ENCODE measurements at places on chromosomes 1 and 21.
A peak's percentile ranks its signal among the peaks of the same experiment; 100 is the strongest.

DNA sequence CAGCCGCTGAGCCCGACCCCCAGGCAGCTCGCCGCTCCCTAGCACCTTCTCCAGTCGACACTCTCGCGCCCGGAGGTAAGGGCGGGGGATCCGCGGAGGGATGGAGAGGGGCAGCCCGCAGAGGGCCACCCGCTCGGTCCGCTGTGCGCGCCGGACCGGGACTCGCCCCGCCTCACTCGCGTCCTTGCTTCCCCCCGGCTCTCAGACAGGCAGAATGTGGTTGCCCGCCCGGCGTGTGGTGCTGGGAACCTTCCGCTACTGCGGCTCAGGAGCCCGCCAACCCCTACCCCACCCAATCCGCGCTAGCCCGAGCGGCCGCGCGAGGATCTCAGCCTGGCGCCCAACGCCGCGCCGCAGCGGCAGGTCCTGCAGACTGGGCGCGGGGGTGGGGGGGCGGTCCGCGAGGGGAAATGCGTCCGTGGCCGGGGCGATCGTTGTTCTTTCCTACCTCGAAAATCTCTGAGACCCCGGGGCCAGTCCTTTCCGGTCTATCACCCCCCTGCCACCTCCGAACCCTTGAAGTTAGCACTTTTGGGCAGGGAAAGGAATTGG, 404 bp downstream of the LRRC8C start:
- DNase-seq, result no peak

DNA sequence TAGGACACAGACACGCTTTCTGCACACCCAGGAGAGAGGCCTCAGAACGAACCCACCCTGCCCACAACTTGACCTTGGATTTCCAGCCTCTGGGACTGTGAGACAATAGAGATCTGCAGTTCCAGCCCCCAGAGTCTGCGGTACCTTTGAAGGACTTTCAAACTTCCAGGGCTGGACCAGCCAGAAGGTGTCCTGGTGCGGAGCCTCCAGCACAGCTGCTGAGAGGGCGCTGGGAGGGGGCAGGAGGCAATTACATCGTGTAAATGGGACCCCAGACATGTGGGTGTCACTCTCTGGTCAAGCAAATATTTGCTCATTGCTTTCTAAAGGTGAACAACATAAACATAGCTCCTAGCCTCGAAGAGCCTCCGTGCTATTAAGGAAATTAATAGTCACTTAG, 58.7 kb upstream of the ACTRT2 start:
- no peak for DNase-seq

GRCh38 chr1:1858382-1859086, 32.4 kb downstream of the GNB1 start:
- DNase-seq, result peak; percentile 81

DNA sequence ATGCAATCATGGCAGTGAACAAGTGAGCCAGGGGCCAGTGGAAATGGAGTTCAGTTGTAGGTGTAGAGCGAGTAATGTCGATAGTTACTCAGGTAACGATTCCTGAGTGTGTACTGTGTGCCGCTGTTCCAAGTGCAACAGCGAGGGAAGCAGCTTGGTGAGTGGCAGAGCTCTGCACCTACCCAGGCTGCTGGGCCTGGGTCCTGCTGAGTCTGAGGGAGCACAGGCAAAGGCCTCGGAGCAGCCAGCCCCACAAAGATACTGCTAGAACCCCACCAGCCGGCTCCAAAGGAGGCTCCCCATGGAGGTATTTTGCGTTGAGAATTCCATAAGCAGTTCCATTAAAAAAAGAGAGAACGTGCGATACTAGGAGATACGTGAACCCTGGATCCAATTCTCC, 23.2 kb downstream of the PARP1 start:
- no peak for DNase-seq

DNA sequence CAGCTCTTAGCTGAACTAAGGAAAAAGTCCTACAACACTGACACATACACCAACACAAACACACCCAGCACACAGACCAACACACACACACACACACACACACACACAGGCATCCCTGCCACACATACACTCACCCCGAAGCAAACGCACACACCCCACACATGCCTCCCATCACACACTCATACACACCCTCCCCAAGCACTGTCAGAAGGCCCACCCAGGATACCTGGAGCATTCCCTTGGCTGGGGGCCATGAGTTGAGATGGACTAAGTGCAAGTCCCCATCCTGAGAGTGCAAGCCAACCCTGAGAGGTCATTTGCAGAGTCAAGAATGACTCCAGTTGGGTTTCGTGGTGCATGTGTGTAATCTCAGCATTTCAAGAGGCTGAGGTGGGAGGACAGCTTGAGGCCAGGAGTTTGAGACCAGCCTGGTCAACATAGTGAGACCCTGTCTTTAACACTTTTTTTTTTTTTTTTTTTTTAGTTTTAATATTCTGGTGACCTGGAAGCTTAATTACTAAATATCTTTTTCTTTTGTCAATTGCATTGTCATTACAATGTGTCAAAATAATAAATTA, 117.3 kb downstream of the RHOU start:
- DNase-seq, result no peak

DNA sequence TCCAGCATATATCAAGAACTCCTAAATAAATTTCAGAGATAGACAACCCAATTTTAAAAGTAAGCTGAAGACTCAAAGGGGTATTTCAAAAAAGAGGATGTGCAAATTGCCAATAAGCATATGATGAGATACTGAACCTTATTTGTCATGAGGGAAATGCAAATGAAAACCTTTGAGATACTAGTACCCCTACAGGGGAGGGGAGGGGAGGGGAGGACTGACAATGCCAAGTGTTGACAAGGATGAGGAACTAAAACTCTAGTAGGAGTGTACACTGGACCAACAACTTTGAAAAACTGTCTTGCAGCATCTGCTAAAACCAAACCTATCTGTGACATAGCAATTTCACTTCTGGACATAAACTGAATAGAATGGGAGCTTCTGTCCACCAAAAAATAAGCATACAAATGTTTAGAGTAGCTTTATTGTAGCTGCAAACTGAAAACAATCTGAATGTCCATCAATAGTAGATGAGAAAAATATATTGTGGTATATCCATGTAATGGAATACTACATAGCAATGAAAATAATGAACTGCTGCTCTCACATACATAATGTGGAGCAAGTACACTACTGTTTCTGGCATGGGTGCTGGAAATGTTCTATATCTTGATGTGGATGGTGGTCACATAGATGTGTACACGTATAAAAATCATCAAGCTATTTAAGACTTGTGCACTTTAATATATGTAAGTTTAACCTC, 57.2 kb downstream of the CDK18 start:
- DNase-seq, result no peak

GRCh38 chr1:61079296-61079897, 3.0 kb upstream of the NFIA start:
- no peak for DNase-seq

DNA sequence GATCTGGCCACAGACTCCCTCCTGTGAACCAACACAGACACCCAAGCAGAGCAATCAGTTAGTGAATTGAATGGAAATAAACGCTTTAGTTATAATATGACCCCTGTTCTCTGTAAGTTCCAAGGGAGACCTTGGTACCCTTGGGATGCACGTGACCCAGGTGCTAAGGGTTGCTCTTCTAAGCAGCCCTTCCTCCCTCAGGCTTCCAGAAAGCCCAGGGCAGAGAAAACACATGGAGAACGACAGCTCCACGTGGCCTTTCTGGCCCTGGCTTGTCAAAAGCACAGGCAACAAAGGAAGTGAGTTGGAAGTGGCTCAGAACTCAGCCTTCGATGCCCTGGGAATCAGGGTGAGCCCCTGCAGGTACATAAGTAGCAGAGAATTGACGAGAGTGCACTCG, 57.4 kb downstream of the LACTBL1 start:
- DNase-seq, result no peak

DNA sequence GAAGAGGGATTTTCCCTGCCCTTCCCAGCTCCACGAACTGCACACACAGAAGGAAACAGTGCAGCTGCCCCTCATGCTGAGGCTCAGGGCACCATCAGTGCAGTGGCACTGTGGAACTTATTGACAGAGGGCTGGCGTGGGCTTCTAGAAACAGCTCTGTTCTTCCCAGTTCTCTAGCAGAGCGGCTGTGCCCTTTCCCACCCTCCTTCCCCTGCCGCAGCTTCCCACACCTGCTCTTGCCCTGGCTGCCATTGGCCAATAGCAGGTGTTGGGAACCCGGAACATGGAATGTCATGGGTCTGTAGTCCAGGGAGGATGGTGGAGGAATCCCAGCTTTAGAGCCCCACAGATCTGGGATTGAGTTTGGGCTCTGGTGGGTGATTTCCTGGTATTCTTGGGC, 343.8 kb downstream of the RPS6KC1 start:
- no peak for DNase-seq

DNA sequence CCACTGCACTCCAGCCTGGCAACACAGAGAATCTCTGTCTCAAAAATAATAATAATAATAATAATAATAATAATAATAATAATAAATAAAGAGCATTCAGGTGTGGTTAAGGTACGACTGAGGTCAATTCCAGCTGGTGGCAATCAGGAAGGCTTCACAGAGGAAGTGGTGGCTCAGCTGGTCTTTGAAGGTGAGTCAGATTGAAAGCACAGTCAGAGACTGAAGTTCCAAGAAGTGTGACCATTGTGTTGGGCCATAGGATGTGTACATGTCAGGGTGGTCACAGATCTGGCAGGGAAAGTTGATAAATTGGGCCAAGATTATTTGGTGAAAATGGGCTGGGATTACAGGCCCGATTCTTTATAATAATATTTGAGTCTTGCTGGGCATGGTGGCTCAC, 31.0 kb upstream of the MED18 start:
- no peak for DNase-seq

GRCh38 chr1:15620155-15620545, 2.9 kb downstream of the DDI2 start:
- DNase-seq, result no peak

DNA sequence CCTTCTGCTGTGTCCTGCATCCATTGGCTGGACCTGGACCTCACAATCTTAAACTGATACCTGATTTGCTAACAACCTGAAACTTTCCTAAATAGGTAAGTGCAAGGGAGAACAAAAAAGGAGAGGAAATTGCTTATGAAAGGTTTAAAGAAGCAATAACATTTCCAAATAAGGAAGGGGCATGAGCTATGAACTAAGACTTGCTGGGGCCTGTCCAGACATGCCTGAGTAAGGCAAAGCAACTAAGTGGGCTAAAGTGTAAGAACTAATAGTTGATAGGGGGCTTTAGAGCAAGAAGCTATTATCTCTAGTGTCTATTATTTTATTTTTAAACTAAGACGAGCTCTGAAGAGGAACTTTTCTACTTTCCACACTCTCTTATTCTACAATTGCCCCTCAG, 11.6 kb downstream of the JMJD4 start:
- DNase-seq, result no peak

GRCh38 chr21:37530901-37531351, 164.4 kb downstream of the DYRK1A start:
- no peak for DNase-seq

- no peak for DNase-seq
Observed at GRCh38 chr1:43232482-43232881, 37.3 kb upstream of the TMEM125 start.

- no peak for DNase-seq
Observed at GRCh38 chr21:33383056-33383888, 19.9 kb upstream of the IFNGR2 start.

- no peak for DNase-seq
Observed at GRCh38 chr1:150183061-150183460, 33.3 kb downstream of the PLEKHO1 start.

- no peak for DNase-seq
Observed at GRCh38 chr1:228911225-228912210, 176.2 kb downstream of the RHOU start.

DNA sequence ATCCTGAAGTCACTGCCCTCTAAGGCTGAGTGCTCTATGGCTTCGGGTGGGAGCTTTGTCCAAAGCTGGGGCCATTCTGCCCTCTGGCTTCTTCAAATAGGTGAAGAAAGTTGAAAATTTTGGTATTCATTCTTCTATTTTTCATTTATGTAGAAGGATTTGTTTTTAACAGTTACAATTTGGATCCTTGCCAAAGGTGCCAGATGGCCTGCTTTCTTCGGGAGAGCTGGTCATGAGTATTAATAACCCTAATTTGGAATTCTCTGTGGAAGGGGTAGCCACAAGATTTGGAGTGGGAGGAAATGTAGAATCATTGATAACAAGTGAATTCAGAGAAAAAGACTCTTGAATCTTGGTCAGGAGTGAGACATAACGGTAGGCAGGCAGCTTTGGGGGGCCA, 370.4 kb upstream of the ST6GALNAC5 start:
- DNase-seq, result no peak

DNA sequence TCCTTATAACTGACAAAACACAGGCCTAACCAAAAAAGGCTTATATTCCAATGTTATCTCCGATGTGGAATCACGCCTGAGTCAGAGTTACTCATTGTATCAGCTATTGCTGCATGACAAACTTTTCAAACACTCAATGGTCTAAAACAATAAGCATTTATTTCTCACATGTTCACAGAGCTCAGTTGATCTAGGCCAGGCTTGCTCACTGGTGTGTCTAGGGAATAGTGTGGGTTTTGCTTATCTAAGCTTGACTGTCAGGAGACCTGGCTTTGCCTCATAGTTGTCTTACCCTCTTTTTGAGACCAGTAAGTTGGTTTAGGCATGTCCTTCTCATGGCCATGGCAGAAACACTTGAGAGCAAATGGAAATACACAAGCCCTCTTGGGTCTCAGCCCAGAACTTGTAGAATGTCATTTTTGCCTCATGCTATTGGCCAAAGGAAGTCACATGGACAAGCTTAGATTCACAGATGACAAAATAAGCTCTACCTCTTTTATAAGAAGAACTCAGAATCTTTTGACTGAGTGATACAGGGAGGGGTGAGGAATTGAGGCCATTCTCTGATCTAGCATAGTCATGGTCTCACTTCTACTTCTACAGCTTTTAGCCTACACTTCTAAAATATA, 130.8 kb downstream of the HMCN1 start:
- DNase-seq, result peak; percentile 71

DNA sequence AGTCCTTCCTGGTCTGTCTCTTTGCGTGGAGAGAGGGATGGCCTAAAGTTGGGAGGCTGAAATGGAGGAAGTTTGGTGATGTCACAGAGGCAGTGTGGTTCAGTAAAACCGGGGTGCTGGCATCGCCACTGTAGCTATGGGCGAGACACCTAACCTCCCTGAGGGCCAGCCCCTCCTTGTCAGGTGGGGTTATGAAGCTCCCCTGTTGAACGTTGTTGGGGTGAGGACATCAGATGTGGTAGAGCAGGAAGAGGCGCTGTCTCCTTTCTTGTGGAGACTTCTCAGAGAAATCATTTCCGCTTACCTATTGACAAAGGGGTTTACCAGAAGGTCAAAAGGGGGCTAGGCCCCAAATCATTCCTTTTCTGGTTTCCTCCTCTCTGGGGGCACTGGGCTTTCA, 294.7 kb downstream of the SIPA1L2 start:
- DNase-seq, result no peak

- DNase-seq, result peak; percentile 84
Observed at GRCh38 chr21:27570306-27570868, 603.5 kb upstream of the ADAMTS5 start.

DNA sequence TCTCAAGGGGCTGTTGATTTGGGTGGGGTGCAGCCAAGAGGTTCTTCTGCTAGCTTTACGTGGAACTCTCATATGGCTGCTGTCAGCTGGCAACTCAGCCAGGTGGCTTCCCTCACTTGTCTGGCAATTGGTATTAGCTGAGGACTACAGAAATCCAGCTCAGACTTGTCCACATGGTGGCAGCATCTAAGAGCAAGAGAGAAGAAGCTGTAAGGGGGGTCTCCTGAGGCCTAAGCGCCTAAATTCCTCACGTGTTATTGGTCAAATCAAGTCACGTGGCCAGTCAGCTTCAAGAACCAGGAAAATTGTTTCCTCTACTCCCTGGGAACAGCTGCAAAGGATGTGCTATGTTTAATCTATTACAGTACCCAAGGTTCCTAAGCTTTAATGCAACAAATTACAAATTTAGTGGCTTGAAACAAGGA, 4.2 kb upstream of the DYRK3 start:
- DNase-seq, result peak; percentile 67
